ENCODE measurements at places on chromosomes 7 and 10. TPM values are rescaled to one million over a fixed set of nuclear protein-coding genes. Genes with fewer than 3 reads are reported as not detected.

Gene SPDYE3
- total RNA-seq: not detected

Gene GIGYF1
- total RNA-seq: 11.9 TPM

Gene TMEM229A
- total RNA-seq: not detected

Gene OR2A5
- not detected for total RNA-seq

Gene PIP
- 0.18 TPM for total RNA-seq

Gene SEC31B
- total RNA-seq: 1.8 TPM

Gene COL26A1
- total RNA-seq: 0.49 TPM

Gene OR9A4
- total RNA-seq: not detected

Gene GOT1
- total RNA-seq: 34.1 TPM

Gene MYL7
- not detected for total RNA-seq

Gene VAX1
- total RNA-seq: 1.7 TPM

Gene TMEM106B
- 35.4 TPM for total RNA-seq

Gene SLC16A9
- 0.06 TPM for total RNA-seq

Gene OGDH
- total RNA-seq: 28.6 TPM

Gene NXPH1
- total RNA-seq: not detected

Gene PON2
- total RNA-seq: 341 TPM

Gene INTS15
- total RNA-seq: 26.4 TPM

Gene CALHM1
- total RNA-seq: not detected

Gene ABCC2
- 164 TPM for total RNA-seq

Gene ITPRID1
- total RNA-seq: not detected

Gene INPP5A
- 12.6 TPM for total RNA-seq

Gene VSIR
- total RNA-seq: 34.4 TPM

Gene ATG9B
- total RNA-seq: 0.60 TPM

Gene HGF
- total RNA-seq: 0.01 TPM

Gene AQP1
- 0.36 TPM for total RNA-seq

Gene DBNL
- total RNA-seq: 77.6 TPM

Gene ADK
- 33.2 TPM for total RNA-seq

Gene TRIM50
- not detected for total RNA-seq

Gene EGR2
- 0.43 TPM for total RNA-seq

Gene ZNF365
- total RNA-seq: 1.3 TPM

Gene CYP3A4
- not detected for total RNA-seq

Gene PDZD7
- total RNA-seq: 1.4 TPM

Gene ATXN7L1
- 6.3 TPM for total RNA-seq

Gene NKX1-2
- total RNA-seq: not detected

Gene SEMA3E
- 2.9 TPM for total RNA-seq

Gene TEX47
- total RNA-seq: not detected

Gene SPDYE2B
- total RNA-seq: not detected

Gene HILPDA
- total RNA-seq: 21.7 TPM

Gene SPAM1
- total RNA-seq: not detected

Gene MDFIC
- 18.9 TPM for total RNA-seq
